Neural progenitor cell (in vitro differentiated cells): ENCODE measurements at places on chromosomes 11 and 22. TPM values are rescaled to one million over a fixed set of nuclear protein-coding genes. Genes with fewer than 3 reads are reported as not detected.
A peak's percentile ranks its signal among the peaks of the same experiment; 100 is the strongest.

The GLB1L2 gene
- 2.0 and 5.5 TPM in 2 replicates for total RNA-seq

The OR5P2 gene
- total RNA-seq: not detected in 2 replicates

The CD248 gene
- 0.62 and 0.99 TPM in 2 replicates for total RNA-seq

The LGALS12 gene
- not detected in 2 replicates for total RNA-seq

The RGL4 gene
- not detected in 2 replicates for total RNA-seq

The OR8K3 gene
- total RNA-seq: not detected in 2 replicates

The ANO5 gene
- total RNA-seq: 9.9 and 16.5 TPM in 2 replicates

The POU2AF2 gene
- total RNA-seq: not detected in 2 replicates

The MUC6 gene
- total RNA-seq: not detected in 2 replicates

The PPFIBP2 gene
- 4.6 and 8.7 TPM in 2 replicates for total RNA-seq

DNA sequence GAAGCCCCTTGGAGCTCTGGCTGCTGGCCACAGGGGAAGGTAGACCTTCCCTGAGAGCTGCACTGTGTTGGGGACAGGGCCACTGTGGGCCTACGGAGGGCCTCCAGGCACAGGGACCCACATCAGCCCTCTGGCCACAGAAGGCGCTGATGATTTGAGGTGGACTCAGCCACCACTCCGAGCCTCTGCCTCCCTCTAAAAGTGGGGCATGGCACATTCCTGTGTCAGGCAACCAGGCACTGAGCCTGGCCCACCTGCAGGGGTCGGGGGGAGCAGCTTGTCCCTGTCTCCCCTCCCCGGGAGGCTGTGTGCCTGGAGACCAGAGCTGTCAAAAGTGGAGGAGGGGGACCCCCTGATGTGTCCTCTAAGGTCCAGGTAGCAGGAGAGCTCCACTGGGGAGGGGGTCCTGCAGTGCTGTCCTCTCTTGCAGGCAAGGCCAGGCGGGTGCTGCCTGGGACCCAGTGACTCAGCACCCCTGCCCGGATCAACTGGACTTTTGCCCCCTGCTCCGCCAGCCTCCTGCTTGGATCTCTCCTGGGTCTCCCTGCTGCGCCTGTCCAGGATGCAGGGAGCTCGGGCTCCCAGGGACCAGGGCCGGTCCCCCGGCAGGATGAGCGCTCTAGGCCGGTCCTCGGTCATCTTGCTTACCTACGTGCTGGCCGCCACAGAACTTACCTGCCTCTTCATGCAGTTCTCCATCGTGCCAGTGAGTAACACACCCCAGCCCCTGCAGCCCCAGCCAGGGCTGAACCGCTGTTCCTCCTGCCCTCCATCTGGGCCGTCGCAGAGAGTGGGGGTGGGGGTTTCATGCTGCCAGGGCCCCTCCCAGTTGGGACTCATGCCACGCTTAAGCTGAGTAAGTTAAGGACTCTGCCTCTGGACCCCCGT lies 17.5 kb upstream of the CDKN1C start:
- peak; percentile 29 for DNase-seq

DNA sequence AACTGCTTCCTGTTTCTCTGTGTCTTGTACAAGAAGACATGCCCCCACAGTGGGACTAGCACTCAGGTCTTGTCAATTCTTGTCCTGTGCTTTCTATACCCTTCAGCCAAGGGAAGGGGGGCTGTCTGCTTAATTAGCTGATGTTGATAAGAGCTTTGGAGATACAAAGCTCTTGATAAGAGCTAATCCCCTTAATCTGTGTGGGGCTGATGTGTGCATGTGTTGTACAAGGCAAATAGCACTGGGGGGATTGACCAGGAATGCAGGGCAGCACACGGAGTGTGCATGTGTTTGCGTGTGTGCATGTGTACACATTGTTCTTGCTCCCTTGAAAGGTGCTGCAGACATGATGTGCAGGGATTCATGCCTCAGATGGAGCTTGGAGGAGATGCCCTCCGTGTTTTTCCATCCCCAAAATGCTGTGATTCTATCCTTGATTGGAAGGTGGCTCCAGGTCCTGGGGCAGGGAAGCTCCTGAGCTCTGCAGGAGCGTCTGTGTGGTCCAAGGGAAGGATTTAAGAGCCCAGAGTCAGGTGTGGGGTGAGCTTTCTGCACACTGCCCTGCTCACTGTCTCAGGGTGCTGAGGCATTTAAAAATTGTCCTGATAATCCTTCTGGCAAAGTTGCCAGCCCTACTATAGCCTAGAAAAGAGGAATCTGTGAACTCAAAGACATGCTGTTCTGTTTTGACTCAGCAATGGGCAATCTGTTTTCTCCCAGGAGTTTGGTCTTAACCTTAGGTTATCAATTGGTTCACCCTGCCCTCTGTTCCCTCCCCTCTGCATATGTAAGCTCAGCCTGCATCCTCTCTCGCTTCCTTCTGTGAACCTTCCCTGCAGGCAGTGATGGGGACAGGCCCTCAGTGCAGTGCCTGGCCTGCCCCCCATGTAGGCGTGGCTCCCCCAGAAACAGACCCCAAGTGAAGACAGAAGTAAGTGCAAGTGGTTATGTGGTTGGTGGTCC lies 102.0 kb downstream of the GRIK4 start:
- DNase-seq: peak; percentile 26

DNA sequence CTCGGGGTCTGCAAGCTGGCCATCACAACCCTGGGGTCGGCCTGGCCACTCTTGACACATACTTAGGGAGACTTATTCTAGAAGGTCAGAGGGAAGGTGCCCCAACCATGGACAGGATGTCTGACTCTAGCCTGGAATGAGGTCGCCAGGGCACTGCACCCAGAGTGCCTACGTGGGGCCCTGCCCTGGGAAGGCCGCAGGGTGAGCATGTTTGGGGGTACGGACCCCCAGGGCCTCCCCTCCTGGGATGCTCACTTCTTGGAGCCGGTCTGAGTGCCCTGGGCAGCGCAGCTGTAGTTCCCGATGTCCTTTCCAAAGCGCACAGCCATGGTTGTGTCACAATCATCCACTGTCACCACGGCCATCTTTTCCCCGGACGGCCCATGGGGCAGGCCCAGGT lies 75.8 kb downstream of the TRMU start:
- DNase-seq: no peak

DNA sequence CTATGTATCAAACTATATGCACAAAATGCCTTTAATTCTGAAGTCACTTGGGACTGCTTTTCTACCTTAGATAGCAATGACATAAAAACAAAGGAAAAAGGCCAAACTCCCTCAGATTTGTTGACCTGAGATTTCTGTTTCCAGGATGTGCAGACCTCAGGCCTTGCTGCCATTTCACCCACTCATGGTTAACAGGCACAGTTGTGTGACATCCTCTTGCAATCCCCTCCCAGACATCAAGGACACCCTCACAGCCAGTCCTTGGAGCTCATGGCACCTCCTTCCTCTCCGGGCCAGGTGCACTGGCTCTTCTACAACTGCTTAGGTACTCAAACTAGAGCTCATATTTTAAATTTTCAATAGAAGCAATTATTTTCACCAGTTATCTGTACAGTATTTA lies 37.3 kb downstream of the SERPIND1 start:
- DNase-seq: no peak

- DNase-seq: no peak
These were observed 20.5 kb upstream of the SORL1-AS1 start for GRCh38 chr11:121473064-121473777.

GRCh38 chr11:59918987-59919589 lies 19.1 kb upstream of the OOSP1 start:
- peak; percentile 33 for DNase-seq

DNA sequence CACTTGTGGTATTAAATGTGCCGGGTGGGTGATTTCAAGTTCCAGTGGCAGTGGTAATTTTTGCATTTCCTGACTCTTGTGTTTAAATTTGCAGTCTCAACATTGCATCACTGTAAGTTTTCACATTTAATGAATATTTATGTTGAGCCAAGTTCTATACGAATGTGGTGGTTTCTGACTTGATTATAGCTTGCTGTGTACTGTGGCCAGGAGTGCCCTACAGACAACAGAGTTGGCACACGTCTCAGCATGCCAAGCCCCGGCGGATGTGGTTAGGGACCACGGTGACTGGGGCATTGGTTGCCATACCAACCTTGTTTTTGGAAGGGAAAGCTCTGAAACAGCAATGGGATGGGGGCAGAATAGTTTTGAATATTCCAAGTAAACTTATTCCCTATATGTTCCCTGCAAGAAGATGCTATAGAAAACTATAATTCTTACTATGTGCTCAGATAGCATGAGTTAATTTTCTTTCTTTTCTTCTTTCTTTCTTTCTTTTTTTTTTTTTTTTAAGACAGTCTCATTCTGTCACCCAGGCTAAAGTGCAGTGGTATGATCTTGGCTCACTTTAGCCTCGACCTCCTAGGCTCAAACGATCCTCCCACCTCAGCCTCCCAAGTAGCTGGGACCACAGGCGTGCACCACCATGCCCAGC lies 16.0 kb downstream of the ZNRF3 start:
- DNase-seq: no peak

GRCh38 chr11:111612224-111612623 lies 10.0 kb downstream of the SIK2 start:
- no peak for DNase-seq

DNA sequence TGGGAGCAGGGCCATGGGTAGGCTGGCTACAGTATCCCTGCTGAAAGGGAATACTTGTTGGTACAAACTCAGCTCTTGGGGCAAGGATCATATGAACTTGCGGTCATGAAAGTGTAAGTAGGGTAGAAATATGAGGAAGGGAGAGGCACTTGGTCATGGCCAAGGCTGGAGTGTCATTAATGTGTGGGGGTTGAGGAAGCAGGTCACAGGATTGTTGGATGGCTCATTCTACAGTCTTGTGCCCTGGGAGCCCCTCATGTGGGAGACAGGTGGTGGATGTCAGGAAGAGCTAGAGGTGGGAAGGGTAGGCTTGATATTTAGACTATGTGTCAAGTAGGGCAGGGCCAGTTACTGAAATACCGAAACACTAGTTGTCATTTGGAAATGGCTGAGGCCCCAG lies 95.5 kb downstream of the RRM1 start:
- DNase-seq: no peak

GRCh38 chr11:110711776-110712658 lies at the start of gene ARHGAP20:
TSS of gene ARHGAP20 (minus strand) at chr11:110712437. CDS start at chr11:110712231, 206 bp downstream.
- peak; percentile 89 for DNase-seq

GRCh38 chr11:114317787-114318137 lies 21.6 kb downstream of the NNMT start:
- DNase-seq: peak; percentile 82

DNA sequence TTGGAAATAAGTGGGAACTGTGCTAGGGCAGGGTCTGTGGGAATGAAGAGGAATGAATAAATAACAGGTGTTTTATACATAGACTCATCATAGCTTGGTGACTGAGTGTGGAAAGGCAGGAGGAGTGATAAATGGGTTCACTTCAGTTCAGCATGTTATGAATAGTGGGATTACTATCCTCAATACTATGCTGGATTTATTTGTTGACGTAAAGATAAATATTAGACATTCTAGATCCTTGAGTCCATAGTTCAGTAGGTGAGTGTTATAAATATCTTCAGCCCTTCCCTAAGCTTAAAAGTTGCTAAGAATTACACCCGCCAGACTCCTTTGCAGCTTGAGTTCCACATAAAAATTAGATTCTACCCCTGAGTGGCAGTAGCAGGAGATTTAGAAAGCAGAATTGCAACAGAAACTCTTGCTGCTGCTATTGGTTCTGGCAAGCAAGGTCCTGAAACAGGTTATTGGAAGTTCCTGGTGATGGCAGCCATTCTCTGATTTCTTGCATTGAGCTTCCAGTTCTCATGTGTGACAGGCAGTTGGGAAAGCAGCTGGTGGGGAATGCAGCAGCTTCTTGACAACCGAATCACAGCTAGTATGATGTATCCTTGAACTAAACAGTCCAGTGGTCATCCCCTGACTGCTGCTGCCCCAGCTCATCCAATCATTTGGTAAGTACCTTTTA lies 1558.9 kb downstream of the FAM181B start:
- DNase-seq: no peak

- DNase-seq: no peak
These were observed 31.4 kb downstream of the ADAMTS8 start for GRCh38 chr11:130396965-130397364.

GRCh38 chr11:6350043-6350442 lies 29.7 kb upstream of the CAVIN3 start:
- DNase-seq: no peak

- DNase-seq: no peak
These were observed 329.9 kb upstream of the ISX start for GRCh38 chr22:34736081-34736480.

DNA sequence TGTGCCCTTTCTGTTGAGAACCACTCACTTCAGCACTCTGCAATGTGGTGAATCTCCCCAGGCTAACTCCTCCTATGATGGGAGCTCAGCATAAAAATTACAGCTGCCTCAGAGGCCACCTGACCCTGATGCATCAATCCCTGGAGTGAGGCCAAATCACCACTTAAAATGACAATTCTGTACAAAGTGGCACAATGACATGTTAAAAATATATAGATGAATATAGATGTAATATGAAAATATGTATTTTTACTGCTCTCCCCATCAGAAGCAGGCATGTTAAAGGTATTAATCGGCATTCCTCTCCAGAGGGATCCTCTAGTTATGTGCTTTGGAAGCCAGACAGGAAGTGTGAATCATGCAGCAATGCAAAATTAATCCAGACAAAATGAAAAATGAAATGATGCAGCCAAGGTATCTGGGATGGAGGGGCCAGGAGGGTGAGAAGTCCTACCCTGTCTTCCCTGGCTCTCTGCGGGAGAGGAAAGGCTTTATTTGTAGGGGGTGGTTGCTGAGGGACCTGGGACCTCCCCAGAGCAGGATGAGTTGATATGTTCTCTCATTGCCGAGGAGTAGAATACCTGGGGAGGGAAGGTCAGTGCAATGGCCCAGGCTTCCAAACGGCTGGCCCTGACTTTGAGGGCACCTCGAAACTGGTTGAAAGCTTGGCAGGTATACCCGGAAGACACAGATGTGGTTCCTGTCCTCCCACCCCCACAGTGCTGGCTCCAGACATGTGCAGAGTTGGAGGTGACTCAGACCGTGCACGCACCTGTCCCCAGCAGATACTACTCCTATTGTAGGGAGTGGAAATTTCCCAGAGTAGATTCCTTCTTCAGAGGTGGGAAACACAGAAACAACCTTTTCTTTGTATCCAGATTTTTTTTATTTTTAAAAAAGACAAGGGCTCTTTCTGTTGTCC lies 347.9 kb upstream of the NCAM1 start:
- DNase-seq: no peak

DNA sequence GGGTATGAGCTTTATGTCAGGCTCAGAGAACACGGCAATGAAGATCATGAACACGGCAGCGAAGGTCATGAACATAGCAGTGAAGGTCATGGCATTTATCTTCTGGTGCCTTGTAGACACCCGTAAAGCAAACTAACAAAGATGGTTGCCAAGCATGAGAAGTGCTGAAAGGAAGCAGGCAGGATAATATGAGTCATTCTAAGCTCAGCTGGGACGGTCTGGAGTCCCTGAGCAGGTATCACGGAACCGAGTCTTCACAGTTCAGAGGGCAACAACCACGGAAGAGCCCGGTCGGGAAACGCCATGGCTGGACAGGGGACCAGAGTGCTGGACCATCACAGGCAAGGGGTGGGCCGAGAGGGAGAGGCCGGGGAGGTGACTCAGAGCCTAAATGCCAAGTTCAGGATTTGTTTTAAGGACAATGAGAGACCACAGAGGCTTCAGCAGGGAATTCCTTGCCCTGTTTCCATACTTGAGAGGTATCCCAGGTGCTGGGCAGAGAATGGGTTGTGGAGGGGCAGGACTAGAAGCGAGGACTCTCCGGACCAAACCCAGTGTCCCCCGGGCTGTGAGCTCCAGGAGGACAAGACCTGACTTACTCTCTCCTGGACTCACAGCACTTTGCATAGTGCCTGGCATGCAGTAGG lies 13.1 kb upstream of the MS4A10 start:
- DNase-seq: no peak
